ENCODE measurements at places on chromosomes 7 and 10. TPM values are rescaled to one million over a fixed set of nuclear protein-coding genes. Genes with fewer than 3 reads are reported as not detected.

The AGMO gene
- total RNA-seq = not detected

The OR2A5 gene
- not detected for total RNA-seq

The COL13A1 gene
- not detected for total RNA-seq

The CRTAC1 gene
- not detected for total RNA-seq

DNA sequence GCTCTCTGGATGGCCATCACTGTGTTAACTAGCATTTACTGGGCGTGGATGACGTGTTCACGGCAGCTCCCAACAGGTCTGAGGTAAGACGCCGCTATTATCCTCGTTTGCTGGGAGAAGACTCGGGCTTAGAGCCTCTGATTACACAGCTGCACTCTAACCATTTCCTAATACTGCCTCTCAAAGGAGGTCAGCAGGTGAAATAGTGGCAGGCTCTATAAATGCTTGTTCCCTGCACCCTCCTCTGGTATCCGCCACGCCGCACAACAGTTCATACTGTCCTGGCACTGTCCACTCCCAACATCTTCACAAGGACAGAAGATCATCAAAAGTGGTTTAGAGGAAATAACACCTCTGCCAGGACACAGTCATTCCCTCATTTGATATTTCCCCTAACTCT, 28.3 kb downstream of the HIPK2 start:
- H3K4me3 ChIP-seq = no peak overlapping the region
- no peak overlapping the region for H3K27ac ChIP-seq
- no peaks in the 10 kb centered on the region for H3K27me3 ChIP-seq

DNA sequence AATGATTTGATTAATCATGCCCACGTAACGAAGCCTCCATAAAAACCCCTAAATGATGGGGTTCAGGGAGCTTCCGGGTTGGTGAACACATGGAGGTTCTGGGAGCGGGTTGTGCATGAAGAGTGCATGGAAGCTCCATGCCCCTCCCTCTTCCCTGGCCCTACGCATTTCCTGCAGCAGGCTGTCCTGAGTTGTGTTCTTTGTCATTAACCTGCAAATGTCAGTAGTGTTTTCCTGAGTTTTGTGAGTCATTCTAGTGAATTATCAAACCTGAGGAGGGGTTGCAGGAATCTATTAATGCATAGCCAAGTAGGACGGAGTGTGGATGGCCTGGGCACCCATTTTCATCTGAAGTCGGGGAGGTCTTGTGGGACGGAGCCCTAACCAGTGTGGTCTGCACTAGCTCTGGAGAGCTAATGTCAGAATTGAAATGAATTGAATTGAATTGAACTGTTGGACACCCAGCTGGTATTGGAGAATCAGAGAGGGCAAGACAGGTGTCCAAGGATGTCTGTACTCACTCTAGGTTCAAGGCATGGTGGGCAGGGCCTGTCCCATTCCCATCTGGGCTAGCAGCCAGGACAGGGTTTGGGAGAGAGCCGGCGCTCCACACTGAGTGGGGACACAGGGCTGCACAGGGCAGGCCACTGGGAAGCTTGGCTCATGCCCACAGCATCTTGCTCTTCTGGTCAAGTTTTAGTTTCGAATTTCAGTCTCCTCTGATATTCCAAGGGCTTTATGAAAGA, 22.3 kb upstream of the ARHGAP22 start:
- H3K27ac ChIP-seq = no peak overlapping the region
- no peaks in the 10 kb centered on the region for H3K4me1 ChIP-seq
- no peaks in the 10 kb centered on the region for H3K27me3 ChIP-seq
- no peak for DNase-seq

DNA sequence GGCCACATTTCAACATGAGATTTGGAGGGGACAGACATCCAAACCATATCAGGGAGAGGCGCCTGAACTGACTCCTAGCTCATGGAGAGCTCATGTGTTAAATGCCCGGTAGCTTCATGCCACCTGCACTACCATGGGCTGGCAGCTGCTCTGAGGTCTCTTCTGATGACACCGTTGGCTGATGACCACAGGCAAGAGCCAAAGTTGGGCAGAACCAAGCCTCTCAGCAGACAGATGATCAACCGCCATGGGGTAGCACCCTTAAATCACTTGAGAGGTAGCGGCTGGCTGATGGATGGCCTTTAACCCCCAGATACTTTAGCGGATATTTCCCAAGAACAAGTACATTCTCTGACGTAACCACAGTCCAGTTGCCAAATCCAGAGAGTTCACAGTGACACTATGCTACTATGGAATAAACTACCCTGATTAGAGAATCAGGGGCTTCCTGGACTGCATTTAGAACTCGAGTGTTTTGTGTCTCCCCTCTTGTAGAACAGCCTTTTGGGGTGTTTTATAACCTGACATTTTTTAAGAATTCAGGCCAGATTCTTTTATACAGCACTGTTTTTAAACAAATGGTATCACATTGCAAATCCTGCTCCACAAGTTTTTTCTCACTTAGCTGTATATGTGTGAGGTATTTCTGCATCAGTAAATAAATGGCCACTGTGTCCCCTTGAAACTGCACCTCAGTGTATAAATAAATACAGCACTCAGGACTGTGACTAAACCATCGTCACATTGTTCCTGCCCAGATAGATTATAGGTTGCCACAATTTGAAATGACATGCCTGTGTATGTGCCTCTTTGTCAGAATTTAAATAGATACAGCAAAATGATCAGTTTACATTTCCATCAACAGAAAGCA, 30.8 kb upstream of the DRGX start:
- H3K27me3 ChIP-seq = no peaks in the 10 kb centered on the region
- no peak overlapping the region for H3K4me3 ChIP-seq
- H3K36me3 ChIP-seq = no peaks in the 10 kb centered on the region
- no peak overlapping the region for H3K27ac ChIP-seq
- DNase-seq = no peak
- no peaks in the 10 kb centered on the region for H3K4me1 ChIP-seq

DNA sequence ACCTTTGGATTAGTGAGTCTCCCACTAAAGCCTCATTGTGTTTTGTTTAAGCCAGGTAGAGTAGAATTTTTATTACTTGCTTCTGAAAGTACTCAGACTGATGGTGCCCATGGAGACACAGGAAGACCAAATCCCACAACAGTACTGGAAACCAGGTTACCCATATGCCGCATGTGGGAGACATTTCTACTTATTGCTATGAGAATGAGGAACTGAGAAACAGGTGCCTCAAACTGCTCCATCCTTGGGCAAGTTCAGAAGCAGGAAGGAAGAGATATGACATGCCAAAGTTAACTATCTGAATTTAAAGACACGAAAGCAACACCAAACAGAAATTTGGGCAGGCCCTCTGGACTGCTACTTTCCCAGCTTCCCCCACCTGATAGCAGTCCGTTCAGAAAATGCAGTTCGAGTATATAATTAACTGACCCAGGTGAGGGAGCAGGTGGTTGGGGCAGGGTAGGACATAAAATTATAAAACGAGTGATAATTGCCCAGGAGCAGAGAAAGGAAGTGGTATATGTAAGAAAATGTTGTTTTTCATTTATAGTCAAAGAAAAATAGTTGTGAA, 382.3 kb upstream of the MTPN start:
- H3K27ac ChIP-seq = no peak overlapping the region
- DNase-seq = no peak
- H3K36me3 ChIP-seq = no peaks in the 10 kb centered on the region

- DNase-seq = no peak
- no peak overlapping the region for H3K27ac ChIP-seq
- H3K4me1 ChIP-seq = peaks cover 6% of the 10 kb centered on the region
- no peaks in the 10 kb centered on the region for H3K36me3 ChIP-seq
- H3K4me3 ChIP-seq = no peak overlapping the region
These were observed 1.2 kb downstream of the PRRT4 start for GRCh38 chr7:128360359-128360678.

DNA sequence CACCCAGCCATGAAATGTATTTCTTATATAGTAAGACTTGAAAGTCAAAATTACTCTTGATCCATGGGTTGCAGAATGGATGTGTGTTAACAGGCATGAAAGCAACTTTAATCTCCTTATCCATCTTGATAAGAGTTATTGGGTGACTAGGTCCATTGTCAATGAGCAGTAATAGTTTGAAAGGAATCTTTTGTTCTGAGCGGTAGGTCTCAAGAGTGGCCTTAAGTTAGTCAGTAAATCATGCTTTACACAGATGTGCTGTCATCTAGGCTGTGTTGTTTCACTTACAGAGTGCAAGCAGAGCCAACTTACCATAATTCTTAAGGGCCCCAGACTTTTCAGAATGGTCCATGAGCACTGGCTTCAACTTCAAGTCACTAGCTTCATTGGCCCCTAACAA, 51.2 kb downstream of the KIAA1549 start:
- DNase-seq = no peak
- no peak overlapping the region for H3K27ac ChIP-seq
- H3K4me1 ChIP-seq = no peaks in the 10 kb centered on the region
- H3K36me3 ChIP-seq = no peaks in the 10 kb centered on the region
- H3K4me3 ChIP-seq = no peak overlapping the region

- no peaks in the 10 kb centered on the region for H3K4me1 ChIP-seq
- H3K27ac ChIP-seq = no peak overlapping the region
- H3K4me3 ChIP-seq = no peak overlapping the region
- DNase-seq = no peak
- no peaks in the 10 kb centered on the region for H3K36me3 ChIP-seq
These were observed 112.7 kb downstream of the CDH23 start for GRCh38 chr10:71509444-71509843.

- DNase-seq = no peak
- no peaks in the 10 kb centered on the region for H3K36me3 ChIP-seq
- no peaks in the 10 kb centered on the region for H3K27me3 ChIP-seq
- H3K27ac ChIP-seq = peak overlapping the region; percentile 32
These were observed 420 bp upstream of the MINPP1 start for GRCh38 chr10:87504307-87504639.

DNA sequence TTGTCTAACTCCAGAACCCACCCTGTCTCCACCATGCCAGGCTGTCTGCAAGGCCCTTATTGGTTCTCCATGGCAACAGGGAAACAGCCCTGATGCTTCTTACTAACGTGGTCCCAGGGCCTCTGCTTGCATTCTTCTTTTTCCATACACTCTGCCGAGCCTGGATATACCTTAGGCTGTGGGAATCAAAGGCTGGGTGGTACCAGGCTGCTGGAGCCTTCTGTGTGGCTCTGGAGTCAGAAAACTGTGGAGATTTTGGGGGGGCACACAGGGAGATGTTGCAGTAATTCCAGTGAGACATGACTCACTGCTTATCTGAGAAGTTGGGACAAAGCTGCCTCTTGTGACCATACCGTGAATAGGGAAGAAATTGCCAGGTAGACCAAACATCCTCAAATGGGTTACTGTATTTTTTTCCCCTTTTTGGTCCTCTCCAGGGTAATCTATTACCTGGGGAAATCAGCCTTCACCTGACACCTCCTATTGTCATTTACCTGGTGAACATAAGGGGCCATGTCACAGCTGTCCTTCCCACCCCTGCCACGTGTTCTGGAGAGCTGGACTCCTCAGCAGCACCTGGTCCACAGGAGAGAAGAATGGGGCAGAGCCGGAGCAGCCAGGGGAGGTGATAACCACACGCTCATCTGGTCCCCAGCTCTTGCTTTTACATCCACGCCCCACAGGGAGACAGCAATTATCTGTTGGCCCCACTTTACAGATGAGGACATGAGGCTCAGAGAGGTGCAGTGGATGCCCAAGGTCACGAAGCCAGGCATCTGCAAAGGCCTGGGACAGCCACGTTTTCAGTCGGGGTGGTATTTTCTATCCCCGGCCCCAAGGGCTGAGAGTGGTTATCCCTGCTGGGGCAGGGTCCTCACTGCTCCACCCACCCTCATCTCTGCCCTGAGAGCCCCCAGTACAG, 4.6 kb downstream of the CHST3 start:
- H3K4me1 ChIP-seq = peaks cover 6% of the 10 kb centered on the region
- no peaks in the 10 kb centered on the region for H3K36me3 ChIP-seq
- no peak overlapping the region for H3K27ac ChIP-seq
- no peaks in the 10 kb centered on the region for H3K27me3 ChIP-seq
- no peak for DNase-seq

DNA sequence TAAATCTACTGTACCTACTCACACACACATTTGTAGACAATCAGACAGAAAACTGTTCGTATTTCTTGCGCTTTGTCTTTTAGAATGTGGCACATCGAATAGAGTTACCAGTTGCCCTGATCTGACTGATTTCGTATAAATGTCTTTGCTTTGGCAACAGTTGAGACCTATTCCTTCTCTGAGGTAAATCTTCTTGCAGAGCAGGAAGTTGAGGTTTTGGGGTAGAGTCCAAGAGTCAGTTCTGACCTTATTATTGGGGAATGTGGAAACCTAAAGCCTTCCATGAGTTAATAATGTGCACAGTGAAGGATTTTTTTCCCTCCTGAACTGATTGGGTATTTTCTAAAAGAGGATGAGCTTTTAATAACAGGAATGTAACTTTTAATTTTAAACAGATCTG, 135.3 kb downstream of the KIAA1217 start:
- no peak overlapping the region for H3K27ac ChIP-seq
- H3K4me1 ChIP-seq = no peaks in the 10 kb centered on the region
- H3K36me3 ChIP-seq = no peaks in the 10 kb centered on the region
- no peaks in the 10 kb centered on the region for H3K27me3 ChIP-seq
- no peak overlapping the region for H3K4me3 ChIP-seq
- no peak for DNase-seq

DNA sequence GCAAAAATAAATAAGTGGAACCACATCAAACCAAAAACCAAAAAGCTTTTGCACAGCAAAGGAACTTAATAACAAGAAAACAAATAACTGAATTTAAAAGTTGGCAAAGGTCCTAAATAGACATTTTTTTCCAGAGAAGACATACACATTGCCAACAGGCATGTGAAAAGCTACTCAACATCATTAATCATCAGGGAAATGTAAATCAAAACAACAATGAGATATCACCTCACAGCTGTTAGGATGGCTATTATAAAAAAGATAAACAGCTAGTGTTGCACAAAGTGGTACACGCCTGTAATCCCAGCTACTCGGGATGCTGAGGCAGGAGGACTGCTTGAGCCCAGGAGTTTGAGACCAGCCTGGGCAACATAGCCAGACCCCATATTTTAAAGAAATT, 2.2 kb upstream of the SUN3 start:
- no peak overlapping the region for H3K4me3 ChIP-seq
- DNase-seq = no peak
- H3K27ac ChIP-seq = no peak overlapping the region
- peaks cover 7% of the 10 kb centered on the region for H3K27me3 ChIP-seq
- peaks cover 5% of the 10 kb centered on the region for H3K4me1 ChIP-seq
- H3K36me3 ChIP-seq = no peaks in the 10 kb centered on the region

GRCh38 chr7:143375298-143376034, 5.7 kb upstream of the ZYX start:
- peaks cover 60% of the 10 kb centered on the region for H3K4me1 ChIP-seq
- peak; percentile 65 for DNase-seq
- no peaks in the 10 kb centered on the region for H3K27me3 ChIP-seq
- H3K4me3 ChIP-seq = peak overlapping the region; percentile 14
- peak overlapping the region; percentile 12 for H3K27ac ChIP-seq

GRCh38 chr10:71685554-71686232, 33.9 kb downstream of the C10orf105 start:
- H3K27me3 ChIP-seq = no peaks in the 10 kb centered on the region
- H3K4me1 ChIP-seq = no peaks in the 10 kb centered on the region
- no peaks in the 10 kb centered on the region for H3K36me3 ChIP-seq
- H3K27ac ChIP-seq = no peak overlapping the region
- no peak overlapping the region for H3K4me3 ChIP-seq
